ENCODE measurements at places on chromosomes 7 and 10. TPM values are rescaled to one million over a fixed set of nuclear protein-coding genes. Genes with fewer than 3 reads are reported as not detected.

Gene PODXL
- total RNA-seq = 5.5 TPM

Gene MYL7
- not detected for total RNA-seq

GRCh38 chr7:95319570-95319969, 4.8 kb downstream of the PON1 start:
- peaks cover 5% of the 10 kb centered on the region for H3K27me3 ChIP-seq
- no peak for DNase-seq
- no peaks in the 10 kb centered on the region for H3K36me3 ChIP-seq
- no peak overlapping the region for H3K27ac ChIP-seq
- no peak overlapping the region for H3K4me3 ChIP-seq
- no peaks in the 10 kb centered on the region for H3K4me1 ChIP-seq

GRCh38 chr7:74059037-74059436, 24.6 kb upstream of the LIMK1 start:
- no peak overlapping the region for H3K27ac ChIP-seq
- H3K36me3 ChIP-seq = no peaks in the 10 kb centered on the region
- no peak for DNase-seq
- H3K27me3 ChIP-seq = no peaks in the 10 kb centered on the region
- H3K4me3 ChIP-seq = no peak overlapping the region
- peaks cover 11% of the 10 kb centered on the region for H3K4me1 ChIP-seq

All from SJSA1 (cell line).